CD4-positive, alpha-beta T cell treated with Interleukin-6 for 4 hours (primary cell): ENCODE measurements at places on chromosomes 4 and X.

- no peak for DNase-seq
These were observed 51.5 kb upstream of the BTC start for GRCh38 chr4:74845834-74846233.

DNA sequence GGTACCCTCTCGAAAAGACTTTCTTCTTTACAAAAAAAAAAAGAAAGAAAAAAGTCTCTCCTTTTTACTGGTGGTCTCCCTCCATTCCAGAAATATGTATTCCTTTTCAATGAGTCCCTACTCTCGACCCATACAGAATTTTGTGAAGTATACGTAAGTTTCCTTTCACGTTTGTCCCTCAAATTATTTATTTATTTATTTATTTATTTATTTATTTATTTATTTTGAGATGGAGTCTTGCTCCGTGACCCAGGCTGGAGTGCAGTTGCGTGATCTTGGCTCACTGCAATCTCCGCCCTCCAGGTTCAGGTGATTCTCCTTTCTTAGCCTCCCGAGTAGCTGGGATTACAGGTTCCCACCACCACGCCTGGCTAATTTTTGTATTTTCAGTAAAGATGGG, 429.2 kb upstream of the AR start:
- no peak for DNase-seq

DNA sequence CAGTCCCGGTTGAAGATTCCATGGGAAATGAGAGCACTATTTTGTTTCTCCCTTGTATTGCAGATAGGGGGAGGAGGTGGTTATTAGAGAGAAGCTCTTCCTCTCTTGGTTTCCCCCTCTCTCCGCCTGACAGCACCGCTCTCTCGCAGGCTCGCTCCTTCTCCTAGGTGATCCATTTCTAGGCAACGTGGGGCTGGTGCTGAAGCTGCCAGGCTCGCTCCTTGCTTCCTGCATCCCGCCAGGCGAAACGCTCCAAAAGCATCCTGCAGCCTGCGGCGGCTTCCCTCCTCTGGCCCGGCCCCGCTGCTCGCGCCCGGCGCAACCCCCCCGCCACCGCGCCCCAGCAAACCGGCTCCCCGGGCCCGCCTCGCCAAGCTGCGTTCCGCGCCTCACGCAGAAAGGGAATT, at the start of gene GRID2:
Gene GRID2, plus strand, starts transcription at position 346 of the 407 bp plus-strand sequence.
- no peak for DNase-seq

DNA sequence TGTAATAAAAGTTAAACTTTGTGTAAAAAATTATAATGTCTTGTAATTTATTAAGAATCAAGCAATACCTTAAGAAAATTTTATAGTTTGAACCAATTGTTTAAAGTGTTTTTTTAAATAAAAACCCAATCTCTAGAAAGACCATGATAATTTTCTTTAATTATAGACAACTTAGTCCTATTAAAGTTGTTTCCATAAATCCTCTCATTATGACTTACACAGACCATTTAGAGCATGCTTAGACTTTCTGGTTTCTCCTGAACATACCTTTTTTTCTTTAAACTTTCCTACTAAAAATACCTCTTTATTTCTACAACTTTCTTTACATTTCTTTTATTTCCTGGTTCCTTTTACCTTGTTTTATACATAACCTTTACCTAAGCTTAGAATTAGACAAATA, 837.4 kb downstream of the PCDH19 start:
- no peak for DNase-seq

- DNase-seq: no peak
These were observed 17.2 kb downstream of the RAB33B start for GRCh38 chr4:139470997-139471665.

DNA sequence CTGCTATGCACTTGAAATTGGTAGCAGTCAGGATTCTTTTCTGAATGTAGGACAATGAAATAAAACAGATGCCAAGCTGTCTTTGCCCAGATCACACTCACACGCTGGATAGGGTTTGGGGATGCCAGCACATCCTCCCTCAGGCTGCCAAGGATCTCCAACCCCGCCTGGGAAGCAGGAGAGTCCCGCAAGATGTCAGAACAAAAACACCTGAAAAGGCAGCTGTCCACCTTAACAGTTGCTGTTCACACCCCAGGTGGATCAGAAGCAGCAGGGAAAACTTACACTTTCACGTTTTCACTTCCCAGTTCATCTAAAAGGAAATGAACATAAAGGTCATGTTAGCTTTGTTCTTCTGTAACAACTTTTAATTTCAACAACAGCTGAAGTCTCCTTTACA, 35.7 kb downstream of the TMEM154 start:
- no peak for DNase-seq

DNA sequence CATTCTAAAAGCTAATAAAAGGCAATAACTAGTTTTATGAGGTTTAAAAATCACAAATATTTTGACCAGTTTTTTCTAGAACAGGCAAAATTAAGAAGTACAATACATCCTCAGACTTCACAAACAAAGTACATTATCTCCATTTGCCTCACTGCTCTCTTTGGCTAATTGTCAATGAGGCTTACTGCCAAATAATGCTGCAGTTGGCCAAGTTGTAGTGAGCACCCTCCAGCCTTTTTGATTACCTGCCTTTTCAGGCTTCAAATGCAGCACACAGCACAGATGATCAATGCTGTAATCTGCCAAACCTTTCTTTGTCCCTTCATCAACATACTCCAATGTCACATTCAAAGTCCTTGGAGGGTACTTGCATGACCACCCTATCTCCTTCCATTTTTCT, 605.2 kb downstream of the KLHL13 start:
- no peak for DNase-seq

GRCh38 chr4:8577972-8578371, 2.2 kb upstream of the GPR78 start:
- no peak for DNase-seq

- DNase-seq: no peak
These were observed 35.7 kb upstream of the HGFAC start for GRCh38 chr4:3406021-3406420.

DNA sequence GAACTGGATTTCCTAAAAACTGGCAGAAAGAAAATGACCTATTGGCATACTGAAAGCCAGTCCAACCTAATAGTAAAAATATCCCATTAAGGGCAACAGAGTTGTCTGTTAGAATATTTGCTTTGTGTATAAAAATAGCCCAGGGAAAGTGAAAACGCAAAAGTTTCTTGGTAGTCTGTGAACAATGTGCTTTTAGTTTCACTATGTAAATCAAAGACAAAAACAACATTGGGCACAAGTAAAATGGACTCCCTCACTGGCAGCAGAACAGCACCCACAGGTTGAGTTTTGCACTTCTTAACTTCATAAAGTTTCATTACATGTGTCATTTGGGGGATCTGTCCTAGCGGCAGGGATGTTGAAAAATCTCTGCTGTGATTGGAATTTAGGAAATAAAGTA, 4.3 kb upstream of the FGG start:
- no peak for DNase-seq

DNA sequence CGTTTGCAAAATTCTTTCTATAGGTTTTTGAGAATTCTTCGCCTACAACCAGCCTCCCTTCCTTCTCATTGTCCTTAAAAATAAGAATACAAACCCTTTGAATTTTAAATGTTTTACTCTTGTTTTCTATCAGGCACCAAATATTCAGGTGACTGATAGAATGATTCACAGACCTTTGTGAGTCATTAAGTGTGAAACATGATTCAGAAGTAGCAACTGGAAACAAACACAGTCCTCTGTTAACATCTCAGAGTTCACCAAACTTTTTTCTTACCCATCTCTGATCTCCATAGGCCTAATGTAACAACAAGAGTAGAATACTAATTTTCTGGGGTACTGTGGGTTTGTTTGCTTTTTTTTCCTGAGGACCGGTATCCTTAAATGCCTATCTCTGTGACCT, 63.4 kb upstream of the MAB21L2 start:
- no peak for DNase-seq
